Left ventricle myocardium inferior (tissue), 1 donor: ENCODE measurements at places on chromosomes 7 and 10. TPM values are rescaled to one million over a fixed set of nuclear protein-coding genes. Genes with fewer than 3 reads are reported as not detected.
A peak's percentile ranks its signal among the peaks of the same experiment; 100 is the strongest.

The TRIM56 gene
- 17.0 TPM for total RNA-seq

The POLL gene
- 16.7 TPM for total RNA-seq

The SNCG gene
- 14.7 TPM for total RNA-seq

The TMEM225B gene
- total RNA-seq = not detected

The OR2A12 gene
- not detected for total RNA-seq

The PTF1A gene
- total RNA-seq = not detected

- no peak for DNase-seq
Measured at GRCh38 chr7:50533866-50534265, 31.3 kb downstream of the DDC start.

DNA sequence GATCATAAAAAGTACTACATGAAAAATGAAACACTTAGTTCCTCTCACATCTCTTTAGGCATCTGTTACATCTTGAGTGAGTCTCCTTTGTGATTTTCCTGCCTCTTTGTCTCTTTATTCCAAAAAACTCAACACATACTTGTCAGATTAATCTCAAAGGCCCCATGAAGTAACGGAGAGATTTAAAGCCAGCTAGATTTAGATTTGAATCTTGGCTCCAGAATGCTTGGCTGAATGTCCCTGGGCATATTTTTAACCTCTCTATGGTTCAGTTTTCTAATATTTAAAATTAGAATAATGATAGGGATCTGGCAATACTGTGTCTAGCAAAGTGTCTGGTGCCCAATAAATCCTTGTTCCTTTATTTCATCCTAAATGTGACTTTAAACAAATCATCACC lies 140.0 kb downstream of the DGKB start:
- DNase-seq = no peak

GRCh38 chr10:71771821-71772617 lies 1.3 kb downstream of the VSIR start:
- peak; percentile 72 for DNase-seq

GRCh38 chr7:8433477-8434289 lies at the start of gene NXPH1:
TSS of gene NXPH1 (plus strand) at chr7:8433609.
- DNase-seq = no peak

GRCh38 chr10:79453392-79453791 lies 8.0 kb upstream of the ZCCHC24 start:
- DNase-seq = no peak

GRCh38 chr7:13841284-13841683 lies 148.2 kb downstream of the ETV1 start:
- DNase-seq = no peak

DNA sequence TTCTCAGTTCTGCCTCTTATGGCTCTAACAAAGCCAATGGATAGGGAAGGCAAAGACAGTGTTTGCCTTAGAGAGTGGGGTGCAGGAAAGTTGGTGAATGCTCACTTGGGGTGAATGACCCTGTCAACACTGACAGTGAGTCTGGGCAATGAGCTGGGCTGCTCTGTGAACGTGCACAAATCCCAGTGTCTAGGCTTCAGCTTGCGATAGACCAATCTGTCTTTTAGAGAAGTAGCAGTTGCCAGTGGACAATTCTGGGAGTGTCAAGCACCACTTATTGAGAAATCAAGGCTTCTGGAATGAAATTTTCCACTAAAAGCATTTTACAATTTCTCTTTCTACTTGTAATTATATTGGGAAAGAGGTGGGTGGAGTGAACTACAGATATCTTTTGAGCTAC lies 141.4 kb downstream of the HERPUD2 start:
- no peak for DNase-seq

DNA sequence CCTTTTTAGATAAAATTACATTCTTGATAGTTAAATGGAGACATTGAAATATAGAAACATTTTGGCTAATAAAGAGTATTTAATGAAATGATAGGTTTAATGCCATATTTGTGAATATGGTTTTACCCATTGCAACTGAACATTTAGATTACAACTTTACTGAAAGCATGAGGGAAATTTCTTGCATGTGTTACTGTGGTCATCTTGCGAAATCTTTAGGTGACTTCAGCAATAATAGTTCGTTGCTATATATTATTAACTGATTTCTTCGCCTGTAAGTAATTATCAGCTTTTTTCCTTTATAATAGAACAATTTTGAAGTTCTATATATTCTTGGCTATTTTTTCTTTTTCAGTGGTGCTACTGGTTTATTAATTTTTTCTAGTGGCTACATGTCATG lies 83.2 kb downstream of the MLLT10 start:
- no peak for DNase-seq

DNA sequence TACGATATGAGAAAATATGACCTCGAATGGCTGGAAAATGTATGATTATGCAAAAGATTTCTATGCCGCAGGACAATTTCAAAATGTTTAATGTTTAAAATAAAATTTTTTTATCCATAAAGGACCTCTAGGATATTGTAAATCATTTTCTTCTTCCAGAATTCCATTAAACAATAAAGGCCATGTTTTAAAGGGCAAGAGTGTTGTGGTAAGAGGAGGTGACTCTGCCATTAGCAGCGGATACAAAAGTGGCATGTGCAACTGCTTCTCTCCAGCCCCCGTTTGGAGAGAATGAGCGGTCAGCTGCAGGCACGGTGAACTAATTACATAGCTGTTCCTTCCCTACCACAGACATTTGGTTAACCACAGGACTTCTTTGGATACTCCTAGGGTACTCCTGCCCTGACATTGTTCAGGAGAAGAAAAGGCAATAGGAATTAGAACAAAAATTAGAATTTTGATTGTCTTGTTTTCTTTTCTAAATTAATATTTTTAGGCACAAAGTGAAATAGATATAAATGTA lies 63.8 kb downstream of the HBP1 start:
- no peak for DNase-seq

DNA sequence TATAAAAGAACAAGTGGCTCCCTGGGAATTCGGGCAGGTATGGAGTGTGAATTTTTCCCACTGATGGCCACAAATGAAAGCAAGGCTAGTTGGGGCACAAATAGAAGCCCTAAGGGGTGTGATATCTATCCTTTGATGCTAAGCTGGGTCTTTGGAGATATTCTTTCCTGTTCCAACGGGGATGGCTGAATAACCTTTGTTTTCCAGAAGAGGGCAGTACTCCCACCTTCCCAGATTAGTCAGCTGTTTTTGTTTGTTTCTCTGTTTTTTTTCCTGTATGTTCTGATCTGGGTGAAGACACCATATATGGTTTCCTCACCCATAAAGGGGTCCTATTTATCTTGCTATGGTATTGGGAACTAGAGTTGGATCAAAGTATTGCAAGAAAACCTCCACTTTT lies 947.7 kb upstream of the SORCS1 start:
- DNase-seq = no peak

DNA sequence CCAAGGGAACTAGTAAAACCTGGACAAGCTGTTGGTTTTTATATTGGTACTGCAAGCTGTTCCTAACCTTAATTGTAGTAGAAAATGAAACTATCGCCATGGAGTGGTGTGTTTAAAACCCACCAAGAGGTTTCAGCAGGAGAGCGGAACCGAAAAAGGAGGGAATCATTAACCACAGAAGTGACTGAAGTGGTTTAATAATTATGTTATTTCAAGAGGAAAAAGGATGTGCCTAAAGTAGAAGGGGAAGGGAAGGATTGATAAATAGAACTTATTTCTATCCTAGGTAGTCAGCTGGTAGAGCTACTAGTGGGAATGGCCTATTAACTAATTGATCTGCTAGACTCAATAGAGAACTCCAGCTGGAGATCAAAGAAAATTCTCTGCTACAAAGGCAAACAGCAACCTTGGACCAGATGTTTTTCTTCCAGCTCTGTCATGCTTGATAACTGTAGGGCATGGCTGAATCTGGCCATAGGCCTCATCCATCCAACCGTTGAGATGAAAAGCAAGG lies 91.8 kb downstream of the BAMBI start:
- DNase-seq = no peak

GRCh38 chr7:38795593-38795992 lies 113.4 kb downstream of the VPS41 start:
- no peak for DNase-seq

GRCh38 chr7:34198231-34198641 lies 292.9 kb downstream of the BMPER start:
- DNase-seq = no peak

DNA sequence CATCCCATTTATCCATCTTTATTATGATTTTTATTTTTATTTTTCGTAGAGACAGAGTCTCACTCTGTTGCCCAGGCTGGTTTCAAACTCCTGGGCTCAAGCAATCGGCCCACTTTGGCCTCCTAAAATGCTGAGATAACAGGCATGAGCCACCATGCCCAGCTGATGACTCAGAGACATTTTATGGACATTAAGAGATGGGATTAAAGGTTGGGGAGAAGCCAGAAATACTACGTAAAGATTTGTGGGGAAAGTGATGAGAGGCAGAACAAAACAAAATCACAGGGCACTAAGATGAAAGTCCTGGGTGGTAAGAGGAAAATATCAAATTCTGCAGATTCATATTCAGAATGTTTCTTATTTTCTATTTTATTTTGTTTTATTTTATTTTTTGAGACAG lies 7.6 kb downstream of the WNT8B start:
- DNase-seq = no peak

DNA sequence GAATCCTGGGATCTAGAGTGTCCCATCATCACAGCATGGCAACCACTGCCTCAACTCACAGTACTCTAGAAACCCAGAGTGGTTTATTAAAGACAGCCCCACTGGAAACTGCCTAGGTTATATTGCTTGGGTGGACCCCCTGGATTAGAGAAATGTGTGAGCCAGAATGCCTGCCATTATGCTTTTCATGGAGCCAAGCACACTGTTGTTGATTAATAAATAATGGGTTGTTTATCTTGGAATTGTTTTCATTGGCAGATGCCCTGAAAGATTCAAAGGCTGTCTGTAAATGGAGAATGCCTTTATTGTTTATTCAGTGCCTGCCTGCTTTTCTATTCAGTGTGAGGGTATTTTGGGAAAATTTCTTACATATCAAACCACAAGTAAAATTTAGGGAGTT lies 52.1 kb downstream of the GNAI1 start:
- no peak for DNase-seq

- DNase-seq = no peak
Measured at GRCh38 chr7:41312235-41312634, 390.7 kb downstream of the INHBA start.

DNA sequence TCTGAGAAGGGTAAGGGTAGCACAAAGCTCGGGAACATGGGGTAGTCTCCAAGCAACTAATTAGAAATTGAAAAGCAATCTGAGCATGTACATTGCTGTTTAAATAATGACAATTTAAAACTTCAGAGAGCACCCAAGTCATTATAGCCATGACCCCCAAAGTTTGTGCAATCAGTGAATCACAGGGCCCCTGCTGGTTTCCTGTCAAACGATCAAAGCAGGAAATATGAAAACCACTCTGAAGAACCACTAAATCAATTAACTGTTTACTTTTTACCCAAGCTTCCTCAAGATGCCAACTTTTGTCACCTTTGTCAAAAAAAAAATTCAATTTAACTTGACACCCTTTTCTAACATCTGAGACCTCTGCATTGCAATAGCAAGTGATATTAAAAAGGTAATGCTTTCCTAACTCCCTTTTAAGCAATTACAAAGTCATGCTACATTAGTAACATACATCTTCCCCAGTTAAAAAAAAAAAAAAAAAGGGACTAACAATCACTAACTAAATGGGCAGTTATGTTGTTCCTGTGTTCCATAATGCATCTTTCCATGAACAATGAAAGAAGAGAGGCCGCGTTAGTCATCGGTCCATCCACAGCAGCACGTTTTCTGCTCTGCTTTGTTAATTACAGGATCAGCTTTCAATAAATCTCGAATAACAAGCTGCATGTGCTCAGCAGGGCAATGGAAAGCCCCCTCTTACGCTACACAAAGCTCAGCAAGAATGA lies 80.6 kb downstream of the ETV1 start:
- no peak for DNase-seq
